ENCODE measurements at places on chromosomes 1 and 21.

- DNase-seq: no peak
Measured at GRCh38 chr1:160741092-160741501, 2.0 kb downstream of the SLAMF7 start.

GRCh38 chr1:114025609-114026401 is 46.5 kb downstream of the OLFML3 start:
- DNase-seq: no peak

DNA sequence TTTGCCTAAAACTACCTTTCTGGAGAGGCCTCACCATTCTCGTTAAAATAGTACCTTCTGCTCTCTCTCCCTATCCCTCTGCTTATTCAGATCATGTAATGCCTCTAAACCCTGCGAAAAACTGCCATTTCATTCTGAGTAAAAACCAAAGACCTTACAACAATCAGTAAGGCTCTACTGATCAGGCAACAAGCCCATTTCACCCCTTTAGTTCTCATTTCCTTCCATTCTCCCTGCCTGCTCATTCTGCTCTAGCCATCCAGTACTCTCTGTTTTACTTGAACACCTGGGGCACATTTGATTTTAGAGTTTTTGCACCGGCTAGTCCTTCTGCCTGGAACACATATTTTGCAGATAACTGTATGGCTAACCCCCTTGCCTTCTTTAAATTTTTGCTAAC is 187.8 kb downstream of the COQ8A start:
- DNase-seq: no peak

DNA sequence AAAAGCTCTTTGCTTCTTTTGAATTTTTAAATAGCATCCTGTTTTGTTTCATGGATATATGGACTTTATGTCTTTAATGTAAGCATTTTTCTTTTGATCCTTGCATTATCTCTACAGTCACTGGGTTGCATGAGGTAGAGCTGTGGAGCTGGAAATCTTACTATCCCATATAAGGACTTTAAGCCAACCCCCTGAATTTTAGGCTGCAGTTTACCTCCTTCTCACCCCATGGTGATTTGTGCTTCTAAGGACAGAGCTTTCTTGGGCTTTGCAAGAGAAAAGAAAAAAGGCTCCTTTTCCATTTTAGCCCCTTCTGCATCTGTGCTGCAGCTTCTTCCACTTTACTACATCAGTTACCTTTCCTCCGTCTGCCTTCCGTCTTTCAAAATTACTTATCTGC is 373.8 kb downstream of the HHAT start:
- DNase-seq: no peak

- no peak for DNase-seq
Measured at GRCh38 chr1:168783458-168784210, 54.6 kb upstream of the DPT start.

- no peak for DNase-seq
Measured at GRCh38 chr1:48285525-48285924, 63.0 kb downstream of the SLC5A9 start.

DNA sequence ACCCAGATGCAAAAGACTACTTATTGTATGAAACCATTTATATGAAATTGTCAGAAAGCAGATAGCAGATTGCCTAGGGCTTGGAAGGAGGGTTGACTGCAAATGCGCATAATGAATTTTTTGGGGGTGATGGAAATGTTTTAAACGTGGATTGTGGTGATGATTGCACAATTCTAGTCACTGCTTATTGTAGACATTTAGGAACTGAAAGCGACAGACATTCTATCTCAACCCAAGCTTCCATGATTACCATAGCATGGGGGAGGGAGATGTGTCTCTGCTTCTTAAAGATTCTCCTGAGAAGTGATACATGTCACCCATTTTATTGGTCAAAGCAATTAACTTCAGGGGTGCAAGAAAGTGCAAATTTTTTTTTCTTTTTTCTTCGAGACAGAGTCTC is 2.8 kb upstream of the MTF2 start:
- no peak for DNase-seq

DNA sequence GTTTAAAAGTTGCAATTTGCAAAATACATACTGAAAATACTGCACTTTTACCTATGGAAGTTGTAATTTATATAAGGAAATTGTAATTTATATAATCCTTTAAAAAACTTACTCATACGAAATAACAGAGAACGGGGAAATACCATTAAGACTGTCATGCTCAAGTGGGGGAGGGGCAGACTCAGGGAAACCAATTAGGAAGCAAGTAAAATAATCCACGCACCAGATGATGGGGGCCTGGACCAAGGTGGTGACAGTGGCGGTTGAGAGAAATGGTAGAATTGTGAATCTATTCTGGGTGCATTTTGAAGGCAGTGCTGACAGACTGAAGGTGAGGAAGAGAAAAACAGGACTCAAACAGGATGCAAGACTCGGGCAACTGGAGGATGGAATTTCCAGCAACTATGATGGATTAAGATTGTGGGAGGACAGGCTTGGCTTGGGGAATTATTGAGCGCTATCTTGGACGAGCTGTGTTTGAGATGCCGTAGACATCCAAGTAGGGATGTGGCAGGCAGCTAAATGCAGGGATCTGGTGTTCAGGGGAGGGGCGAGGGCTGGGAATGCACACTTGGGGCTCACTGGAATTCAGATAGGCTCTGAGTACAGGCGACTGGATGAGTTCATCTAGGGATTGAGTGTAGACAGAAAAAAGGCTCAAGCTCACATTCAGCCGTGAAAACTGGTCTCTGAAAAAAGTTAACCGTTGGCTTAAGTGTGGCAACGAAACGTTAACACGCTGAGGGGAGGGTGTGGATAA is 977 bp downstream of the LCA5L start:
- peak; percentile 62 for DNase-seq

DNA sequence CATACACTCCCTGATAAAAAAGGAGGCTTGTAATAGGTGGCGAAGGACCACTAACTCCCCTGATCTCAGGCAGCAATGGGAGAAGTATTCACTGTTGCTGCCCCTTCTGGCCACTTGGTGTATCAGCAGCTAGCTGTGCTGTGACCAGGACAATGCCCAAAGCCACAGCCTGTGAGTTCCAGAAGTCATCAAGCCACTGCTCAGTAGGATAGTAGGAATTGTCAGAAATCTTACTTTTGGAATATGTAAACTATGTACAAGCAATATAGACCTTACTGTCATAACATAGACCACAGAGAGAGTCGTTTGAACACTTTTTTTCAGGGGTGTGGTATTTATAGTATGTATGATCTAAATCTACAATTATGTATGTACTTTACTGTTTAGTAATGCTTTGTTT is 248.3 kb upstream of the CAMK1G start:
- no peak for DNase-seq

- no peak for DNase-seq
Measured at GRCh38 chr1:36463463-36463802, 751 bp downstream of the MRPS15 start.

DNA sequence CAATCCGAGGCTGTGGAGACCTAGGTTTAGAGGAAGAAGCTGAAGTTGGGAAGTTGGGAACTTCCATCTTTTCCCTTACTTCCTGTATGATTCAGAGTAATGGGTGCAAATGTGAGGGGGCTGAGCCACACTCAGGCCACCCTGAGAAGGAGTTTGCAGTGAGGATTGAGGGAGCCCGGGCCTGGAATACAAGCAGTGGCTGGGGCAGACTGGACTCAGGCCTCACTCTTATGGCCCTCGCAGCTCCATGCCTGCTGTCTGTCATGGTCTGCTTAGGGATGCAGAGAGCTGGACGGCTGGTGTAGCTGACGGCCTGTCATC is 73.7 kb upstream of the RAB4A start:
- DNase-seq: no peak

DNA sequence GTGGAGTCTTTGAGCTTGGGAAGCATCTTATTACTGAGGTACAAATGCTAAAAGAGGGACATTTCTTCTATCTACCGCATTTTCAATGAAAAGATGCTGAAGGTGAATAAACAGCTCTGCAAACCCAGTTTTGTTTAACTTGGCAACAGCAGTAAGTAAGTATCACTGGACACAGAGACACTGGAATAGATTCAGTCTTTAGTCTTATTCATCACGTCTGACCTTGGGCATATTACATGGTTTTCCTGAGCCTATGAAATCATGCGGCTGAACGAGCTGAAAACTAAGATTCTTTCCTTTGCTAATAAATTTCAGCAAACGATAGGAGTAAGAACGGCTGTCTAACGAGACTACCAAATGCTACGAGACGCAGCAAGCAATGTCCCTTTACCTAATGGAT is 207.4 kb downstream of the GABPA start:
- DNase-seq: no peak

DNA sequence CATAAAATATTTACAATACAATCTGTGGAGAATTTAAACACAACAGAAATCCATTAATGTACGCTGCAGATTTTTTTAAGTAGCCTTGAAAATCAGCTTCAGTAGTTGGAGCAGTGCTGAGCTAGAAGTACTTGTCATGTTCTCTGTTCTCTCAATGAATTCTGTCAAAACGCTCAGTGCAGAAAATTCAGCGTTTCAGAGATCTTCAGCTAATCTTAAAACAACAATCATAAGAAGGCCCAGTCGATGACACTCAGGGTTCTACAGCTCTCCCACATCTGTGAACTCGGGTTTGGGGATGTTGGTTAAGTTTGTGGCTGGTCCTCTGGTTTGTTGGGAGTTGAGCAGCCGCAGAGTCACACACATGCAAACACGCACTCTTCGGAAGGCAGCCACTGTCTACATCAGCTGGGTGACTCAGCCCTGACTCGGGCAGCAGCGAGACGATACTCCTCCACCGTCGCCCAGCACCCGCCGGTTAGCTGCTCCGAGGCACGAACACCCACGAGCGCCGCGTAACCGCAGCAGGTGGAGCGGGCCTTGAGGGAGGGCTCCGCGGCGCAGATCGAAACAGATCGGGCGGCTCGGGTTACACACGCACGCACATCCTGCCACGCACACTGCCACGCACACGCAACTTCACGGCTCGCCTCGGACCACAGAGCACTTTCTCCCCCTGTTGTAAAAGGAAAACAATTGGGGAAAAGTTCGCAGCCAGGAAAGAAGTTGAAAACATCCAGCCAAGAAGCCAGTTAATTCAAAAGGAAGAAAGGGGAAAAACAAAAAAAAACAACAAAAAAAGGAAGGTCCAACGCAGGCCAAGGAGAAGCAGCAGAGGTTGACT is 161.2 kb downstream of the RUNX1 start:
- DNase-seq: peak; percentile 75

- peak; percentile 40 for DNase-seq
Measured at GRCh38 chr1:87149241-87150041, 179.2 kb upstream of the LMO4 start.

- DNase-seq: no peak
Measured at GRCh38 chr21:42782723-42783242, 96.6 kb downstream of the WDR4 start.

DNA sequence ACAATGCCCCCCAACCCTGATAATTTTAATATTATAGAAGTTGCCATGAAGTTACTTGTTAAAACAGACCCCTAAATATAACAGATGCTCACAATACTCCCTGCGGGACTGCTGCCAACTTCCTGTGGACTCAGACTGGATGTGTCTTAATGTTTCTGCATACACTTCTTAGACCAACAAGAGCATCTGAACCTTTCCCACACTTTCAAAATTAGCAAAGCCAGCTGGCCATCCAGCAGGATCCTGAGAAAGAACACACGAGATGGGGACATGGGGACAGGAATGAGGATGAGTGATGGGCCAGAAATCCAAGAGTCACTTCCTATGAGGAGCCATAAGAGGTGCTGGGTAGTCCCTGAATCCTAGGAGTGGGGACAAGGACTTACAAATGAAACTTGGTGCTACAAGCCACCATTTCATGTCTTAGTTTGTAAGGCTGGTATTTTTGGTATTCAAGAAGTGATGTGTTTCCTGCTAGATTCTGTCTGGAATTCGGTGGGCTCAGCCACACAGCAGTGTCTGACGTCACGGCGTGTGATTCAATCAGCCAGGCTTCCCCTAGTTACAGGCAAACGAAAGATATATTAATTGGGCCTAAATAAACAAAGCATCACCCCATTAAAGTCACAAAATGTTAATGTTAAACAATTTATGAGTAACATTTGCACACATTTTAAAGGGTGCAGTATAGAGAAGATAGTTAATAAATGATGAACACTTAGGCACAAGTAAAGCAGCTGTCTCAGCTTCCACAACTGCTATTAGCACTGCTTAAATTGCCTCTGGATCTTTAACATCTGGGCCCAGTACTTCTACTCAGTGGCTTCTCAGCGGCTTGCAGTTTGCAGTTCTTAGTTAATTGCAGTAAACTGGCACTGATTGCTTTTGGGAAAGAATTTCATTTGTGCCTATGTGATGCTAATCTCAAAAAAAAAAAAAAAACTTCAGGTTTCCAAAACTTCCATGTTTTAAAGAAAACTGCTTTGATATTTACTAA is 41.2 kb upstream of the RGS8 start:
- peak; percentile 38 for DNase-seq

DNA sequence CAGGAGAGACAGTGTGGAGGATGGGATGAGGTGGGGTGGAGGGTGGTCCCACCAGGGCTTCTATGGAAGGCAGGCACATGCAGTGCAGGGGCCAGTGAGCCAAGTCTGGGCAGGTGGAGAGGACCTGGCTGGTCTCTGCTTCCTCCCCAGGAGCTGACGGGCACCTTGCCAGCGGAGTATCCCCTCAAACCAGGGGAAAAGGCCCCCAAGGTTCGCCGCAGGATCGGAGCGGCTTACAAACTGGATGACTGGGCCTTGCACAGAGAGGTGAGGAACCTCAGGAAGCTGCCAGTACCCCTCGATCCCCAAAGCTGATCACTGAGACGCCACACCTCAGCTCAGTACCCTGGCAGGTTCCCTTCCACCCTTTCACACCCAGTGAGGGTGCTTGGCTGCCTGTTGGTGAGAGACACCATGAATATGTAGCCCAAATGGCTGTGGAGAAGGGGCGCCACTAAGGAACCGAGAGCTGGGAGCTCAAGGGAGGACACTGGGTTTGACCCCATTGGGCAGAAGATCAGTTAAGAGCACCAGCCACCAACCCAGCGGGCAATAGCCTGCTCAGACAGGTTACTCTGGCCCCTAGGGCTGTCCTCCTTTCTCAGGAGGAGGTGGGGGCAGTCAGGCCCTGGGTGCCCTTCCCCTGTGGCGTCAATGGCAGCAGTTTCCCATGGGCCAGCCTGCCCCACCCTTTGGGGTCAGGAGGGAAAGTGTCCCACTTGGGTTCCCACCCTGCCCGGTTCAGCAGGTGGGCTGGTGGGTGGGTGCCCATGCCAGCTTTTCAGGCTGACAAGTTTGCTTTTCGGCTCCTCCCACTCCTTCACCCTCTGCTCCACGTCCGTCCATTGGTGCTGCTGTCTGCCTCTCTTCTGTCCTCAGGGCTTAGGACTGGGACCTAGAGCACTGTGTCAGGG is 5.5 kb downstream of the INAVA start:
- DNase-seq: no peak

GRCh38 chr1:53087332-53088285 is 25.6 kb downstream of the PODN start:
- no peak for DNase-seq

- DNase-seq: no peak
Measured at GRCh38 chr1:33826311-33826710, 37.6 kb upstream of the HMGB4 start.

GRCh38 chr1:217569021-217569420 is 61.9 kb downstream of the GPATCH2 start:
- no peak for DNase-seq

DNA sequence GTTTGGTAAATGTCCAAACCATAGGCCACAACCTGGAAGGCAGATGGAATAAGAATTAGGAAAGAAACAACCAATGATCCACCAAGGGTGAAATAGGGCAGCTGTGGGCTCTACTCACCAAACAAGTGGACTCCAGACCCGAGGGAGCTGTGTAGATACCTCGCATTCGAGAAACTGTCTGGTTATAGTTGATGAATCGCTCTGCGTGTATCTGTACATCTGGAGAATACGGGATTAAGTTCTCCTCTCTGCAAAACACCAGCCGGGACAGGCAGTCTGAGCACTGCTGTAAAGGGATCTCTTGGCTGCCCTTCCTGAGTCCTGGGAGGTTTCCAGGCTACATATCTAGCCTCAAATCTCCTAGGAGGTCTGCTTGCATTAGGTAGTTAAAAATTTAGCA is 9.4 kb upstream of the UBR4 start:
- no peak for DNase-seq

Measured in retina (tissue), 1 donor.